Breast epithelium (tissue), 4 donors: ENCODE measurements at places on chromosomes 6 and 20.

GRCh38 chr6:31797588-31797987, 2.0 kb upstream of the VARS1 start:
- no peak for DNase-seq

GRCh38 chr20:61387204-61387953, 135.3 kb downstream of the CDH4 start:
- peak; percentile 28 for DNase-seq

GRCh38 chr20:25038103-25038410, 19.9 kb downstream of the ACSS1 start:
- no peak for DNase-seq

GRCh38 chr20:58389324-58389967, 417 bp downstream of the VAPB start:
- DNase-seq: no peak

GRCh38 chr6:157260735-157261410, 62.4 kb downstream of the TMEM242 start:
- DNase-seq: peak; percentile 83

DNA sequence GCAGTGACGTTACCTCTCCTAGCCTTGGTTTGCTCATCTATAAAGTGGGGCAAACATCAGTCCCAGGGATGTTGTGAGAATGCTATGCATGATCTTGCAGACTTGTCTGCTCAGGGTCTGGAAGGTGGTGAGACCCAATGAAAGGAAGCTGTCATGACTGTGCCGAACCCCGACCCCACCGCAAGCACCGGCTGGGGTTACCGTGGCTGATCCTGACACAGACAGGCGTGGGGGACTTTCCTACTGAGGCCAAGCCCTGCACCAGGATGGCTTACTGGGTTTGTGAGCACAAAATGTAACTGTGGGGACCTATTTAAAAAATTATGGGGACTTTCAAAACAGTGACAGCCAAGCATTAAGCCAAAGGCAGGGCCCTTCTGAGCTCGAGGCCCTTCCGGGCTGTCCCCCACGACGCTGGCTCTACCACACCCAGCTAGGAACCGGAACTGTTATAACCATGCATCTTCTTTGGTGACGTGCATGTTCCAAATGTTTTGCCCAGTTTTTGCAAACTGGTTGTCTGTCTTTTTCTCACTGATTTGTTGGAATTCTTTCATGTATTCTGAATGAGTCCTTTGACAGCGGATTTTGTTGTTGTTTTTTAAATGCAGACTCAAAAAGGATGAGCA, 76.6 kb upstream of the PMEPA1 start:
- DNase-seq: no peak

DNA sequence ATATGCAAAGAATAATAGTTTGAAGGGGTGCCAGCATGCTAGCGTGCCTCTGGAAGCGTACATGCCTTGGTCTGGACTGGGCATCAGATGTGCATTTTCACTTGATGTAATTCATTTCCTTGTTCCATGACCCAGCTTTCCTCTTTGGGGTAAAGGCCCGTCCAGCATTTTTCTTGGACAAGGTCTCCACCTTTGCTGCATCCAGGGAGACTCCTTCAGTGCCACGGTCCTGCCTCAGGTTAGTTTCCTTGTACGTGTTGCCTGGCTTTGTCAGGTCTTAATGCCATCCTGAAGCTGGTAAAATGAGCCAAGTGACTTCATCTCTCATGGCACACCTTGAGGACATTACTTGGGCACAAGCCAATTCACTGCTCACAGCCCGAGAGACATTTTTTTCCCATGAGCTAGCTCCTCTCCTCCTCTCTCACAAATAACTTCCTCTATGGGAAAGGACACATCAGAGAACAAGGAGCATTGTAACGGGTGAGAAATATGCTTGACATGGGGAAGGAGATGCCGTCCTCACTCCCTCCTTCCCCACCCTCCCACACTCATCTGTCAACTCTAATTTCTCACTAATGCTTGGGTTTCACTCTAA, 23.9 kb downstream of the EDN1 start:
- no peak for DNase-seq

DNA sequence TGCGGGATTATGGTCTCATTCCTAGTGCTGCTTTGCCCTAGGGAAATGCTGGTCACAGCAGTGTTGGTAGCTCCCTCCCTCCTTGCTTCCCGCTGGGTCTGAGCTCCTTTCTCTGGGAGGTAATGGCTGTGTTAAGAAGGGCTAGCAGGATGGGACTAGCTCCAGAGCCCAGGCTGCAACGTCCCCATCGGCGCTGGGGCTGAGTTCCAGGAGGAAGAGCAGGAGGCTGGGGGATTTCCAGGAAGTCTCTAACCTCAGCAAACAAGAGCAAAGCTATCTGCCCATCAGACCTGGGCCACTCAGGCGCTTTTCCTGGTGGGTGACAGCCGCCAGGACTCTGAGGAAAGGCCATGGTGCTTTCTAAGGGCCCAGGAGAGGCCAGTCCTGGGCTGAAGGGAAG, 174.2 kb downstream of the DLL1 start:
- DNase-seq: peak; percentile 15

DNA sequence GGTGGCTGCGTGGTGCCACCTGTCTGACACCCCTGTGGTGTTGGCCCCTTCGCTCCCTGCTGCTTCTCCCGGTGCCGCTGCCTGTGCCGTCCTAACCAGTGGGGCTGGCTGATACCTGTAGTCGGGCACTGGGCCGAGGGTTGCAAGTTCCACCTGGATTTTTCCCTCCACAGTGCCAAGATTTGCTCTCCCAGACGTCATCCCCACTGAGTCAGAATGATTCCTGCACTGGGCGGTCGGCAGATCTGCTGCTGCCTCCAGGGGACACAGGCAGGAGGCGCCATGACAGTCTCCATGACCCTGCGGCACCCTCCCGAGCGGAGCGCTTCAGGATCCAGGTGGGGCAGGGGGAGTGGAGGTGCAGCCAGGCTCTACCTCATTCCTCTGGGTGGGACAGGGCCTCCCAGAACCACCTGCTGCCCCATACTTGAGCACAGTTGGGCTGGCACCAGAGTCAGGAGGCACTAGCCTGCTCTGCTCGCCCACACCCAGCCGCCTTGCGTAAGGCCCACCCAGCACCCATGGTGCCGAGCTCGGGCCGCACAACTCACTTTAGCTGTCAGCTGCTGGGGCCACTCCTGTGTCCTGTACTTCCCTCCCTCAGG, 60.2 kb downstream of the TCP11 start:
- peak; percentile 52 for DNase-seq

DNA sequence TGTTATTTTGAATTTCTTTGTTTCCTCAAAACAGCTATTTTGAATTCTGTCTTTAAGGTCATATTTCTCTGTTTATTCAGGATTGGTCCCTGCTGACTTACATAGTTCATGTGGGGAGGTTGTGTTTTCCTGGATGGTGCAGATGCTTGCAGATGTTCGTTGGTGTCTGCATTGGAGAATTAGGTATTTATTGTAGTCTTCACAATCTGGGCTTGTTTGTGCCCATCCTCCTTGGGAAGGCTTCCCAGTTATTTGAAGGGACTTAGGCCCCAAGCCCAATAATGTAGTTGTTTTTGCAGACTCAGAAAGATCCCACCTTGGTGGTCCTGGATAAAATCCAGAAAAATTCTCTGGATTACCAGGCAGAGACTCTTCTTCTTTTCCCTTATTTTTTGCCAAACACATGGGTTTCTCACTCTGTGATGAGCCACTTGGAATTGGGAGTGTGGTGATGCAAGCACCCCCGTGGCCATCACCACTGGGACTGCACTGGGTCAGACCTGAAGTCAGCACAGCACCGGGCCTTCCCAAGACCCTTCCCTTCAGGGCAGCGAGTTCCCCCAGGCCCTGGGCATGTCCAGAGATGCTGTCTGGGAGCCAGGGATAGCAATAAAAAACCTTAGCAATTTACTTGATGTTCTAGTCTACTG, 81.6 kb upstream of the EZR start:
- DNase-seq: no peak

DNA sequence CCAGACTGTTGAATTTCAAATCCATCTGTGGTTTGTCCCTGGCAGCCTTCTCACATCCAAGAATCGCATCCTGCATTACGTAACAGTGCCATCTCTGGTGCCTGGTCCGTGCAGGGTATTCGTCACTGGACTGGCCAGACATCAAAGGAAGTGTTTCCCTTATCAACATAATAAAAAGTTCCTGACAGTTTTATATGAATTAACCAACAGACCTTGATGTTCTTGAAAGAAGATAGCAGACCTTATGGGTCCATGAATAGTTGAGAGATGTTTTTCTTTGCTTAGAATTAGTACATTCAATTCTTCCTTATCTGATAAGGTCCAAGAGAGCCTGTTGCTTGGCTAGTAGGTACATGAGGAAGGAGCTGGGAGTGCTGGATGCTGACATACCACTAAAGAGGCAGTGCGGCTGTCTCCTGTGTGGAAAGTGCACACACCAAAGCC, 77.6 kb downstream of the PHACTR2 start:
- no peak for DNase-seq

DNA sequence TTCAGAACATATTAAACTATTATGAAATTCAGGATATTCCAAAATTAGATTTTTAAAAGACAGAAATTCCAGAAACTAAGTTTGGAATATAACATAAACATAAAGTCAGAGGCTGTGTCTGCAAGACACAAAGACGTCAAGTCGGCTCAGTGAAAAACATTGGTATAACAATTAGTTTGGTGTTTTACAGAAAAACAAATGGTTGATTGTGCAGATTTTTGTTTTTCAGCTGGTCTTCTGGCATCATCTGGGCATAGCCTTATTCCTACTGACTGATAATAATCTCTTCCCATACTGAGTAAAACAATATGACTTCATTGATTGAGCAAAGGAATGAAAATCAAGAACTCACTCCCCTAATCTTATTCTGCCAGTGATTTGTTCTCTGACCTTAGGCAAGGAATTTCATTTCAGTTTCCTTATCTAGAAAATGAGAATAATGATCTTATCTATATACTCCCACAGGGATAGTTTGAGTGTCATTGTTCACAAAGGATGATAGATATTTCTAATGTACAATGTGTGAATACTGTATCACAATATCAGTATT, 84.3 kb downstream of the FRK start:
- no peak for DNase-seq

GRCh38 chr6:135334169-135334568, 153.1 kb downstream of the MYB start:
- DNase-seq: no peak

DNA sequence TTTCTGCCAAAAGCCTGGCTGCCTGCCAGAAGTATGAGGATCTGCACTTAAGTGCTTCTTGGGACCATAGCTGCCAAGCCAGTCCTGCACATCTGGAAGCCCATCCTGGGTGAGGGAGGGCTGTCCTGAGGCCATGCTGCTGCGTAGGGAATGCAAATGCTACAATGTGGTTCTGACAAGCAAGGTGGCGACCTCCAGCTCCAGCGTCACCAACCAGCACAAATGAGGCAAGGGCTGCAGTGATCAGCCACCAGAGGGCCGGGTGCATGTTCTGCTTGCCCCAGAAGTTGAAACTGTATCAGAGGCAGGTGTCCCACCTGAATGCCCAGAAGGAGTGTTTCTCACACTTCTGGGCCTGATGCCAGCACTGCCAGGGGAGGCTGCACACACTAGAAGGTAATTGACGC, 99.1 kb upstream of the KCNQ5 start:
- no peak for DNase-seq

DNA sequence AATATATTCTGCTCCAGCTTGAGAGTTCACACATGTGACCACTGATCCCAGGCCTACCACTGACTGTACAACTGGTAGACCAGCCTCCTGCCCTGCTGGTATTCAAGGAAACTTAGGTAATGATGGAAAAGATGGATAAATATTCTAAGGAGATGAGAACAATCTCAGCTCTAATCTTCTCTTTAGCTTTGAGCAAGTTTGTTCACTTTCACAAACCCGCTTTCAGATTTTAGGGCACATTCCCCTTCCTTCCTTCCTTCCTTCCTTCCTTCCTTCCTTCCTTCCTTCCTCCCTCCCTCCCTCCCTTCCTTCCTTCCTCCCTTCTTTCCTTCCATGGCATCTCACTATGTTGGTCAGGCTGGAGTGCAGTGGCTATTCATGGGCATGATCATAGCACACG, 88.2 kb upstream of the PHACTR1 start:
- no peak for DNase-seq

GRCh38 chr20:13868331-13868730, 83.5 kb downstream of the NDUFAF5 start:
- no peak for DNase-seq

DNA sequence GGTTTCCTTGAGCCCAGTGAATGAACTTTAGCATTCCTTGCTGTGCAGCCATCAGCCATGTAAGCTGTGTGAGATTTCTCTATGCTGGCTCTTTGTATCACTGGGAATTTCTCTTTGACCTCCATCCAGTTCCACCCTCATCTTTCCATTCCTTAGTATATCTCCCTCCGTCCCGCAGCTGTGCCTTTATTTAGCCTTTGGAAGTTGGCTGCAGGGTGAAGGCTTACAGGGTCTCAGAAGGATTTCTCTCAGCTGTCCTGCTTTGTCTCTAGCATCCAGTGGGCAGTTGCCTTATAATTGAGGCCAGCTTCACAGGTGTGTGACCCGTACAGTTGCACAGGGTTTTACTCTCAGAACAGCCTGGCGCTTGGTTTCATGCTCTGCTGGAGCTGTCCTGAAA, 144.3 kb downstream of the PXDC1 start:
- peak; percentile 0 for DNase-seq

GRCh38 chr6:36827261-36828079, 11.8 kb downstream of the CPNE5 start:
- no peak for DNase-seq

GRCh38 chr6:116419069-116419786, 41.9 kb upstream of the CALHM6 start:
- DNase-seq: no peak
